T47D (cell line): ENCODE measurements at places on chromosomes 12 and 14.

- no peak for DNase-seq
Observed at GRCh38 chr14:24849471-24849870, 200.5 kb downstream of the STXBP6 start.

DNA sequence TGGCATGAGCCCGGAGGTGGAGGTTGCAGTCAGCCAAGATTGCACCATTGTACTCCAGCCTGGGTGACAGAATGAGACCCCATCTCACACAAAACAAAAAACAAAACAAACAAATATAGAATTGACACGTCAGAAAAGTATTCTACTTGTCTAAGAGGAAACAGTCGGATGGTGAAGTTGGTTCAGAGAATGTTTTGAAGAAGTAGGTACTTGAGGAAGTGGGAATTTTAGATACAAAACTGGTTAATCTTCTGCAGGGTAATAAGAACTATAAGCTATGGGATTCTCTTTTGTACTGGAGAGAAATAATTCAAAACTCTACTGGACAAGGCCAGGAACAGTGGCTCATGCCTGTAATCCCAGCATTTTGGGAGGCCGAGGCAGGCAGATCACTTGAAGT is 14.6 kb upstream of the TCTN1 start:
- DNase-seq, result no peak

DNA sequence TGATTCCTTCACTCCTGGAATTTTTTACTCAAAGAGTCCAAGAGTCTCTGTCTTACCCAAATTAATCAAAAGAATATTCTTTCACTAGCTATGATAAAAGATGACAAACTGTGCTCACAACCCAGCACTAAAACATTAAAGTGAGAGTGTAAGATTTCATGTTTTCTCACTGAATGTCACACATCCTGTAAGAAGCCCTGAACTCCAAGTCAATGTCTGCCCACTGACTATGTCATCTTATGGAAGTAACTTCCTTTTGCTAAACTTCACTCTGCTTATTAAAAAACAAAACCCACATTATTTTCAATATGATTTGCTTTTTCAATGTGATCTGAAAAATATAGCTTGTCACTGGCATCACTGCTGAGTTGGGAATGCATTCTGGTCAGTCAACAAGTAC is 15.6 kb downstream of the SPRING1 start:
- DNase-seq, result no peak

DNA sequence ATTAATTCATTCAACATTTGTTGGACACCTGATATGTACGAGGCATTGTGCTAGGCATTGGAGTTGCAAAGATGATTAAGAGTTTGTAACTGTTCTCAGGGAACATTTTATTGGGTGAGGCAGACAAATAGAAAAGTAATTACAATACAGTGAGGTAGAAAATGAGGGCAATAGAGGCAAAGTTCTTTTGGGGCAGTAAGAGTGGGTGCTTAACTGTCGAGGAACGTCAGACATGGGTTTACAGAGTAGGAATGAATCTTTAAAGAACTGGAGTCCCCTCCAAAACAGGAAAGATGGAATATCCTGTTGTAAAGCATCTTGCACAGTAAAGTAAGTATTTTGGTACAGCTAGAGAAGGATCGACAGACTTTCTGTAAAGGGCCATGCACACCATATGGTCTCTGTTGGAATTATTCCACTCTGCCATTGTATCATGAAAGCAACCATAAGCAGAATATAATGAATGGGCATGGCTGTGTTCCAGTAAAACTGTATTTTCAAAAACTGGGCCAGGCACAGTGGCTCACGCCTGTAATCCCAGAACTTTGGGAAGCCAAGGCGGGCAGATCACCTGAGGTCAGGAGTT is 9.1 kb downstream of the CREBL2 start:
- DNase-seq, result no peak

GRCh38 chr14:55867311-55867710 is 250.9 kb upstream of the PELI2 start:
- DNase-seq, result no peak

DNA sequence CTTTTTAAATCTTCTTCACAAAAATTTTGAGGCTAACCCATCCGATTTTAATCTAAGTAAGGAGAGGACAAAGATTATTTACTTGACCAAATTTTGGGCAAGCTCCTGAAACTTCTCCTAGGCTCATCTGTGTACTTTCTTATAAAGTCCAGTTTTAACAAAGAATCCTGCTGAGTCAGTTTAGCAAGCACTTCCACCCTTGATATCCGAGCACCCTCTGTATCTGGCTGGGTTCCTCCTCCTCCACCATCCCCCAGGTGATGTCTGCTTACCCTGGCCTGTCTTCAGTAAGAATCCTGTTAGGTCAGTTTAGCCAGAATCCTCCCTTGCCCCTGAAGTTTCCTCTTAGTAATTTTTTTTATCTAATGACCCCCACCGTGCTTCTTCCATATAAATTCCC is 140.5 kb downstream of the PHLDA1 start:
- DNase-seq, result peak; percentile 34

- DNase-seq, result no peak
Observed at GRCh38 chr12:117484901-117485300, 123.5 kb upstream of the NOS1 start.

- peak; percentile 60 for DNase-seq
Observed at GRCh38 chr14:63276492-63277342, 42.0 kb downstream of the GPHB5 start.

- no peak for DNase-seq
Observed at GRCh38 chr12:50056639-50056976, 788 bp upstream of the ASIC1 start.

- DNase-seq, result no peak
Observed at GRCh38 chr14:38120109-38120508, 87.6 kb upstream of the SSTR1 start.

GRCh38 chr14:37544407-37544806 is 50.6 kb downstream of the FOXA1 start:
- peak; percentile 37 for DNase-seq

- peak; percentile 5 for DNase-seq
Observed at GRCh38 chr14:97584528-97584927, 787.3 kb downstream of the VRK1 start.
